ENCODE measurements at places on chromosomes 2 and 18.

- no peak for DNase-seq
Observed at GRCh38 chr2:61898810-61899209, 6.7 kb upstream of the COMMD1 start.

DNA sequence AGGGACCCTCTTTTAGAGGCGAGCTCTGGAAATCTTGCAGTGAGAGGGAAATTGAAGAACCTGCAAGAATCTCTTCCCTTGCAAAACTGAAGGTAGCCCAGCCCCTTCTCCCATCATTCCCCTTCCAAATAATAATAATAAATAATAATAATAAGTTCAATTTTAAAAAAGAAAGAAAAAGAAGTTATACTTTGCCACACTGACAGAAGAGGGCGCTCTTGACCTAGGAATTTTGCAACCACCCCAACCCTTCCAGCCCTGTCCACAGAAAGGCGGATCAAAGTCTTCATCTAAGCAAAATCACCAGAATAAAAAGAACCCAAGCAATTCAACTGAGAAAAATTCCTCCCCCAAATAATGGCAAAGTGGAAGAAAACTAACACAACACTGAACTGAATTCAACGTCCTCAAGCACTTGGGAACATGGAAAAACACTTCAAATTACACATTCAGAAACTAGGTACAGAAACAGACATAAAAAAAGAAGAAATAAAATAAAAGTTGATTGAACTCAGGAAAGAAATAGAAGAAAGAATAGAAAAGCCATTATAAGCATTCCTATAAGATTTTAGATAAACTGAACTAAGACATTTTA is 98.9 kb upstream of the GLS start:
- DNase-seq = peak; percentile 60

DNA sequence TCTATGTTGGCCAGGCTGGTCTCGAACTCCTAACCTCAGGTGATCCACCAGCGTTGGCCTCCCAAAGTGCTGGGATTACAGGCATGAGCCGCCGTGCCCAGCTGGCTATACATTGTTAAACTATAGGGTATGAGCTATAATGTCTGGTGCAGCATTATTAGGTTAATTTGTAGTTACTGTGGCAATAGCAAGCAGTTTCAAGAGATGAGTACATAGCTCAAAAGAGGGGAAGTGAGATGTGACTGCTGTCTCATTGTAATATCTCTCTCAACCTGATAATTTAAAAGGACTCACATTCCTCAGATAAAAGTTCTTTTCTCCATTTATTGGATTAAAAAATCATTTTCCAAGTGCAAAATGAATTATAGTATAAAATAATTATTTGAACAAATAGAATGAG is 116.4 kb downstream of the INO80D start:
- DNase-seq = no peak

DNA sequence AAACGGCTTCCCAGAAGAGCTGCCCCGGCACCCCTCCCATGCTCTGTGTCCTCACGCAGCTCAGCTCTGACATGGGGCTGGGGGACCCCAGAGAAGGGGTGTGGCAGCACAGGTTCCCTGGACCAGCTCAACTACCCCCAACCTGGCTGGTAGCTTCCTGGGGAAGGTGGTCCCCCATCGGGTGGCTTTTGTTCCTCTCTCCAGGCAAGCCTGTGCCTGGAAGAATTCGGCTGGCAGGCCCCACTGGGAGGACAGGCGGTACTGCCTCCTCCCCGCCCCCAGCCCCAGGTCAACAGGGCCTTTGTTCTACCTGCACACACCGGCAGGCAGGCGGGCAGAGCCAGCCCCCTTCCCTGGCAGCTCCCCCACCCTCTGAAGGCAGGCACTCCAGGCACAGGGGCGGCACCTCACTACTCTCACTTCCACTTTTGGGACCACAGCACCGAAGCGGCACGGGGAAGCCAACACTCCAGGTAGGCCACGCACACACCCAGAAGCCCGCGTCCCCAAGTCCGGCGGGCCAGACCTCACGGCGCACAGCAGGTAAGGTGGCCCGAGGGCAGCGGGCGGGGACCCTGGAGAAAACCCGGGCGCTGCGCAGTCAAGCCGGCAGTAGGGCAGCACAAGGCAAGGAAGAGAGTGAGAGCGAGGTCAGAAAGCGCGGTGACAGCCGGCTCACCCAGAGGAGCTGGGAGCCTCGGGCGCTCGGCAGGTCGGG is 1.3 kb downstream of the HS6ST1 start:
- peak; percentile 34 for DNase-seq

GRCh38 chr2:207095963-207096362 is 69.8 kb downstream of the KLF7 start:
- no peak for DNase-seq

DNA sequence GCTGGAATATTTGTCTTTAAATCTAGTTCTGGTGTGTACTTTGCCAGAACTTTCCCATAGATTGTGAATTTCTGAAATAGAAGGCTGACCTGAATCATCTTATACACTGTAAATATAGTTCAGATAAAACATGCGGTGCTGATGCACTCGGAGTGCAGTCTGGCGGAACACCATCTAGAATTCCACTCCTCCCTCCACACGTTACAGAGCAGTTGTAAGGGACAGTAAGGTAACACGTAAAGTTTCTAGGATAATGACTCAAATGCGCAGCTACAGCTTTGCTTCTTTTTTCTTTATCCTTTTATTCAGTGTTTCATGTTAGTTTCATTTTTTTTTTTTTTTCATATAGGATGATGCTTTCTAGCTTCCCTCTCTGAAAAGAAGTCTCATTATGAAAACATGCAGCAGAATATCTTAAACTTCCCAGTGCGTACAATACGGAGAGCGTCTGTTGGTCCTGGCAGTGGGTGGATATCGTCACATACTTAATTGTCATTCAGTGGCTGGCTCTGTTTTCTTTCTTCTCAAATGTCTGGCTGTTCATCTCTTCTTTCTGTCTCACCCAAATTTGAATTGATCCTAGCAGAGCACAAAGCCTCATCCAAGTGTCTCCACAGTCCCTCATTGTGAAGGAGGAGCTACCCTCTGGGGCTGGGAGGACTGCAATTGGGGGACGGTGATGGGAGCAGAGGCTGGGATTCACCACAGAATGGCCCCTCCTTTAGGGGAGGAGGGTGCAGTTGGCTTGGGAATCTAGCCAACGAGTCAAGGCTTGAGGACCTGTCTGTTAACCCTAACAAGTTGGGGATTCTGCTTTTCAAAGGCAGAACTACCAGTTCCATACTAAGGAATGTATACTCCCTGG is 138.8 kb downstream of the MYT1L start:
- DNase-seq = no peak

GRCh38 chr18:40222776-40223175 is 1732.3 kb upstream of the PIK3C3 start:
- no peak for DNase-seq

- no peak for DNase-seq
Observed at GRCh38 chr2:133422931-133423351, 145.3 kb downstream of the NCKAP5 start.

All from CD4-positive, alpha-beta T cell treated with Interleukin-6 for 4 hours (primary cell).